SK-N-DZ (cell line): ENCODE measurements at places on chromosomes 4 and X.
A peak's percentile ranks its signal among the peaks of the same experiment; 100 is the strongest.

- DNase-seq: no peak
Observed at GRCh38 chr4:188691811-188692210, 552.6 kb downstream of the TRIML1 start.

GRCh38 chr4:139556724-139557555 is 921 bp upstream of the SETD7 start:
- peak; percentile 63 for DNase-seq

- DNase-seq: no peak
Observed at GRCh38 chrX:7146703-7147412, 654 bp upstream of the STS start.

- no peak for DNase-seq
Observed at GRCh38 chr4:123312951-123313592, 83.5 kb upstream of the SPRY1 start.

DNA sequence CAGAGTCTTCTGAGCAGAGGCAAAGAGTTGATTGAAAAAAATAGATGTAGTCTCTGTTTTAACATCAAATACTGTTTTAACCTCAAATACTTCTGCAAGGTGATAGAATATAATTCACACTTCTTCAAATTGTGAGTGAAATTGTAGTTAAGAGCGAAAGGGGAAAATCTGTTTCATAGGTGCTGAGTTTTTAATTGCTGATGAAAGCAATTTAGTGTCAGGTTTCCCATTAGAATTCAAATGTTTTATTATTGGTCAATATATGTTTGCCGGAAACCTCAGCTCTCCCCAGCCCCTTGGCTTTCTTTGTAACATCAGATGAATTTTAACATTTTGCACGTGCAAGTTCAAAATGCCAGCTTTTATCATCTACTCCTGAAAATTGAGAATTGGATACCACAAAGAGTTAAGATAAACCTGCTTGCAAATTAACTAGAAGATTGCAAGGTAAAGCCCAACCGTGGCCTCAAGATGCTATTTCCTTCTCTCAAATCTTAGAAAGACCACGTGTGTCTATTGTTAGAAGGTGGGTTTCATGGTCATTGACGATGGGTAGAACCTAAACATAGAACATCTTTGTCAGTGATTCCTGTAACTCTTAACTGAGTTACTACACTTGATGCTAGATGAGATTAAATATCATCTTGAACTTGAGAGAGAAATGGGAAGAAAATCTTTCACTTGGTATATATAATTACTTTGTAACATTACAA is 1824.2 kb upstream of the TENM3 start:
- no peak for DNase-seq

GRCh38 chr4:24482871-24483270 is 101.5 kb downstream of the DHX15 start:
- DNase-seq: no peak

GRCh38 chrX:119573840-119574393 is 446 bp upstream of the UBE2A start:
- DNase-seq: no peak

GRCh38 chr4:60682901-60683300 is 517.2 kb upstream of the ADGRL3 start:
- no peak for DNase-seq

DNA sequence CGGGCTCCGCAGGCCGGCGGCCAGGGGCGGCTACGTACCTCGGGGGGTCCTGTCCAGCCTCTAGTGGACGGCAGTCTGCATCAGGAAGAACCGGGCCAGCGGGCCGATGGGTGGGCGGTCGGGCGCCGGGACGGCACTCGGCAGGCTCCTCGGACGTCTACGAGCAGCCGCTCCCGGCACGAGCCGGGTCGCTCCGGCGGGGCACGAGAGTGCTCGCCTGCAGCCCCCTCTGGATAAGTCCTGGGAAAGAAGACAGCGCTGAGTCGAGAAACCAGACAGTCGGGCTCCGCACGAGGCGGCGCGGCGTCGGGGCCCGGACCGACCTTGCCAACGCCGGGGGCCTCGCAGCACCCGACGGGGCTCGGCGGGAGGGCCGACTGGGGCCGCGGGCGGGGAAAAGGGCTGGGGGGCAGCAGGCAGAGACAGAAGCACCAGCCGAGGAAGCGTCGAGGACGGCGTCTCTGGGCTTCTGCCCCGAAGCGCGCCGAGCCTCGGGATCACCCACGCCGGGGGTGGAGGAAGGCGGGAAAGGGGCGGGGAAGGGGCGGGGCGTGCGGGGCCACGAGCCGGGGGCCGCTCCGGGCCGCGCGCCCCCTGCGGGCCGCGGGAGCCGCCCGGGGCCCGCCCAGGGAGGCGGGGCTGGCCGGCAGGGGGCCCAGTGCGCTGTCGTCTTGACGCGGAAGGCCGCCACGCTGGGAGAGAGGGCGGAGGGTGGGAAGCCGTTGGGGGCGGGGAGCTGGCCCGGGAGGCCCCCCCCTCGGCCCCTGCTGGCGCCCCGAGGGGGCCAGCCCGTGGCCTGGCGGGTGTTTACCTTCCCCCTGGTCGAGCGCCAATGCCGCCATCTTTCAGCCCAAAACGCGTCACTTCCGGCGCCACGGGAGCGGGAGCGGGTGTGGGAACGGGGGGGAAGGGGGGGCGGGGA is 1.9 kb downstream of the KLHL15 start:
- DNase-seq: peak; percentile 90

DNA sequence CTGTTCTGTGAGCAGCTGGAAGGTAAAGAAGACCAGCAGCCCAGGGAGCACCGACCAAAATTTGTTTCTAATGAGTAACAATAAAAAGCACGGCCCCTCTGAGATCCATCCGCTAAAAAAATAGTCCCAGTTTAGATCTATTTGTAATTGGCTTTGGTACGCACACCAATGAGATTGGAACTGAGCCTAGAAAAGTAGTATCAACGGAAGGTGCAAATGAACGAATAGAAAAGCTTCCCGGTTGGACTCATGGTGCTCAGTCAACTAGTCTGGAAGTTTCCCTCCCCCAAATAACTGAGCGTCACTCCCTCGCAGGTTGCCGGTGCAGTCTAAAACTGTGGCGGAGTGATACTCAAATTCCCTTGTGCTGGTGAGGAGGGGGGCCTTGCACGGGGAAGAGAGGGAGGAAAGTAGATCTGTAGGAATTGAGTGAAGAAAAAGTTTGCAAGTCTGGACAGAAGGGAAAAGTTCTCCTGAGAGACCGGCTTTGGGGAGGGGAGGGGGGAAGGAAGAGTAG is at the start of gene COL4A5:
Gene COL4A5 (plus strand): TSS at position 413 of the 517 bp plus-strand sequence. CDS start 288 bp downstream, outside the sequence.
- DNase-seq: no peak

- DNase-seq: no peak
Observed at GRCh38 chr4:143084566-143084965, 100.2 kb upstream of the USP38 start.

GRCh38 chr4:187415231-187415630 is 580.3 kb upstream of the ZFP42 start:
- no peak for DNase-seq

GRCh38 chrX:40460926-40461325 is 119.8 kb upstream of the ATP6AP2 start:
- DNase-seq: no peak

- DNase-seq: no peak
Observed at GRCh38 chr4:186698028-186698427, 25.6 kb downstream of the FAT1 start.

- no peak for DNase-seq
Observed at GRCh38 chr4:15870079-15870478, 68.5 kb downstream of the FGFBP1 start.

DNA sequence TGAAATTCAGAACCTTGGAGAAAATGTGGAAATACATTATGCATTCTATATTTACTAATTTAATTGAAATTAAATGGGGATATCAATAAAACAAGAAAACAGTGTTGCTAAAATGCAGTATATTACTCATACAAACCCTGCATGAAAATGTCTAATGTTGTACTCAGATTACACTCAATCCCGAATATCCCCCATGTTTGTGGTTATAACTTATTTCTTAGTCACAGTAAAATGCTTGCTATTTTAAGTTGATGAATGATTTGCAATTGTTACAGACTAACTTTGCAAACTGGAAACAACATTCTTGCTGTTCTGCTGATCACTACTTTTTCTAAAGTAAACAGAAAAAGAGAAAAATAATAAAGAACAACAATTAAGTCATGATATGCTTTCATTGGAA is 33.1 kb upstream of the ANXA10 start:
- DNase-seq: no peak

- DNase-seq: no peak
Observed at GRCh38 chr4:10237131-10237530, 120.5 kb upstream of the WDR1 start.

GRCh38 chrX:153770601-153771414 is 6.8 kb downstream of the PLXNB3 start:
- DNase-seq: no peak

GRCh38 chr4:109183931-109184490 is 118.4 kb downstream of the COL25A1 start:
- DNase-seq: no peak

DNA sequence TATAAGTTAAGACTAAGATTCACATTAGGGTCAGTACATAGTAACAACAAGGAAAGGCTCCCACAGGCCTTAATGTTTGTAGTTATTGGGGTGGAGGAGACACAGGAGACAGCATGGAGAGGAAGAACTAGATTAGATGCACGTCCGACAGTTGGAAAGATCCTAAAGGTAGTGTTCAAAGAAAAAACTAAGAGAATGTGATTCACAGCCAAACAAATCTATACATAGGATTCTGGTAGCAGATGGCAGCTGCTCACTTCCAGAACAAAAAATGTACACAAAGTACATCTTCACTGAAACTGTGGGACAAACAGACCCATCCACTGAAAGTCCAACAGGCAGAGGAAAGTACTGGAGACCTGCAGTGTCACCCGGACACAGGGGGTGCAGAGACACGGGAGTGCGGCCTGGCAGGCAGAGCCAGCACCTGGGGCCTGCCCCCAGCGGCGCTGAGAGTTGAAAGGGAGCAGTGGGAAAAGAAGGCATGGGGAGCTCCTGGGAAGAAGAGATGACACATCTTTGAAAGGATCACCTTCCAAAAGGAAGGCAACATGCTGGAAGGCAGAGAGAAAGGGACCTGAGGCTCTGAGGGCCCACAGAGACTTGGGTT is 40.0 kb downstream of the NELFA start:
- no peak for DNase-seq

DNA sequence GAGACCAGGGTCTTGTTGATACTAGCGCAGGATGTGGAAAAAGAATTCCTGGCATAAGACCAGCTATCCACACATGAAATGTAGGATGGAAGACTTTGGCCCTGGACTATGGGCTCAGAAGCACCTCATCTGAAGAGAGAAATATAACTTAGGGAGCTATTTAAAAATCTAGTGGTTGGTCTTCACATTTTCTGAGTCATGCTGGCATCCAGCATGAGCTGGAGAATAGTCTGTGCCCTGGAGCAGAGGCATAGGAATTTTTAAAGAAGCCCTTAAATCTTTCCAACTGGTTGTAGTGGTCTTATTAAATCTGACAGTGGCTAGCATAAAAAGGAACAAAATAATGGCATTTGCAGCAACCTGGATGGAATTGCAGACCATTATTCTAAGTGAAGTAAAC is 86.3 kb downstream of the SMARCA5 start:
- no peak for DNase-seq
